8988T (cell line): ENCODE measurements at places on chromosomes 1 and 21.

DNA sequence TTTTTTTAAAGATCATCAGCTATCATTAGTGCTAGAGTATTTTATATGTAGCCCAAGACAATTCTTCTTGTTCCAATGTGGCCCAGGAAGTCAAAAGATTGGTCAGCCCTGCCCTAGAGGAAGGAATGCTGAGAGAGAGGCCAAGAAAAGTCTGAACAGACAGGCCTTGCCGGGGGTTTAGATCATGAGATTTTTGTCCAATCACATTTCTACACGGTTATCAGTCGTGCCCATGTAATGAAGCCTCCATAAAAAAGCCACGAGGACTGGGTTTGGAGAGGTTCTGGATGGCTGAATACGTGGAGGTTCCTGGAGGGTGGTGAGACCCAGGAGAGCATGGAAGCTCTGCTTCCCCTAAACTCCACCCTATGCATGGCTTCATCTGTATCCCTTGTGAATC lies 24.3 kb upstream of the ENO1 start:
- no peak for DNase-seq

DNA sequence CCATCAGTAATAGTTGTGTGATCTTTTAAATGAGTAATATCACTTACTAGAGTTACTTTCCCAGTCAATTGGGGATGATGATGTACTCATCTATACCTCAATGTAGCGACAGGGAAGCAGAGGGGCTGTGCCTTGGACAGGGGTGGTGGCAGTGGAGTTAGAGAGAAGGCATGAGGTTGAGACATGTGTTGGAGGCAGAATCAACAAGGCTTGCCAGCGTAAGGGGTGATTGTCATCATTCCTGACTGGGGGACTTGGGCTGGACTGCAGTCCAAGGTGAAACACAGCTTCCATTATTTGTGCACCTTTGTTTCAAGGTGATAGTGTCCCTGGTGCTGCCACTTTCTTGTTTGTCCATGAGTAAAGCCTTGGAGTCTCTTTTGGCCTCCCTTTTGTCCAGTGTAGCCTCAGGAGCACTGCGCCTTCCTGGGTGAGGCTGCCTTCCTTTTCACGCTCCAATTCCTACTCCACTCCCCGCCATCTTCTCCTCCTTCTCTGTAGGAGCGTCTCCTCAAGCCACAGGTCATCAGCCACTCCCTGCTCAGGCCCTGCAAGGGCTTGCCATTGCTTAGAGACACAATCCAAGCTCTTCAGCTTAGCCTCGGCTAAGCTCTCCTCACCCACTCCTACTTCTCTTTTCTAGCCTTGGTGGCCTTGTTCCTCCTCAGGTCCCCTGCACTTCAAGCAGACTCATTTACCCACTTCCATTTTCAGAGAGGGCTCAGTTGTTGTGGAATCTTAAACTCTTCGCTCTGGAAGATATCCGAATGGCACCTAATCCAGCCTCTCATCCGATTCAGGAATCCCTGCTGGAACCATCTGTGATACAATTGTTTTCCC lies 77.6 kb upstream of the CD34 start:
- DNase-seq = no peak

DNA sequence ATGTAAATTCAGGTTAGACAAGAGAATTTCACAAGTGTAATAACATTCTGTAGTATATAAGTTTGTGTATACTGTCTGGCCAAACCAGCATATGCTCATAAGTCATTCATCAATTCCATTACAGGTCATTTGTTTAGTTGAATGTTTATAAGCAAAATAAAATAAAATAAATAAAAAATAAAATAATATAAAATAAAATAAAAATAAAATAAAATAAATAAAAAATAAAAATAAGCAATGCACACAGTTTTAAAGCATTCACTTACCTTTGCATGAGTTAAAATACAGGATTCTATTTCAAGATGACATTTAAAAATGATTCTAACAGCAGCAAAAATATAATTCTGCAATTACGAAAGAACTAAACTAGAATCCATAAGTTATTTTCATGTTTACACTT lies 9.9 kb downstream of the PODN start:
- no peak for DNase-seq

DNA sequence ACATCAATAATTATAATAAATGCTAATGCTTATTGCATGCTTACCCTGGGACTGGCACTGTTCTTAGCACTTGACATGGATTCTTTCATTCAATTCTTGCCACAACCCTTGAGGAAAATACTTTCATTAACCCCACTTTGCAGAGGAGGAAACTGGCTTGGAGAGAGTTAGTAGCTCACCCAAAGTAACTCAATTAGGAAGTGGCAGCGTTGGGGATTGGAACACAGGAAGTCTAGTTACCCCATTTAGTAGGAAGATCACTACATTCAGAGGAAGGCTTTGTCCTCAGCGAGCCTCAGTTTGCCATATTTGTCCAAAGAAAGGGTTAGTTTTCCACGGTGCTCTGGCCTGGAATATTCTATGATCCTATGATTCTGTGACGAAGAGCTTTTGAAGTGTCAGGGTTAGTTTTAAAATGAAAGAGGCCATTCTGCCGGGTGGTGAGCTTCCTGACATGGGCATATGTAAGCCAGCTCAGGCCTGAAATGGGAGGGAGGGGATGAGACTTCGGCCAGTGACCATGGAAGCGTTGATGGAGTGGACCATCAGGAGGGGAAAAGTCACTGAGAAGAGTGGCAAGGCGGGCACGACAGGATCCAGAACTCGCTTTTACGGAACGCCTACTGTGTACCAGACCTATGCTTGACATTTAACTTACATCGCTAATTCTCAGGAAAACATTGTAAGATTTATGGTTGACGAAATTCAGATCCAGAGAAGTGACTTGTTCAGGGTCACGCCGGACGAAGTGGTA lies 28.2 kb upstream of the EPB41 start:
- no peak for DNase-seq

- DNase-seq = no peak
Observed at GRCh38 chr1:186633116-186633515, 47.1 kb downstream of the PTGS2 start.
